CD4-positive, alpha-beta T cell treated with Interleukin-1 beta for 1 hour (primary cell): ENCODE measurements at places on chromosomes 16 and 17.

GRCh38 chr17:19744922-19745757 lies 3.0 kb downstream of the ALDH3A1 start:
- peak; percentile 82 for DNase-seq

DNA sequence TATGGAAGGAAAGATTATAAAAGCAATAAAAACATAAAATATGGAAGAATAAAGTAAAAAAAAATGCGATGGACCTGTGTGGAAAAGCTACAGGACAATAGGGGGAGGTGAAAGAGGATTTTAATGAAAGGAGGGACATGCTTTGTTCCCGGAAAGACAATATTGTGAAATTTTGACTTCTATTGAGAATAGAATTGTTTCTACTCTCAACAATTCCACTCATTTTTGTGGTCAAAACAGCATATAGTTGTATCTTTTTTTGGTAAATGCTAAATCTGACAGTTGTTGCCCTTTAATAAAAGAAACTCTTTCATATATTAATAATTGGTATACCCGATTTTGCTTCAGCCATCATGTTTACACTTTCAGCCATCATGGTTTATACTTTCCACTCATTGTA lies 22.9 kb upstream of the APPBP2 start:
- no peak for DNase-seq

DNA sequence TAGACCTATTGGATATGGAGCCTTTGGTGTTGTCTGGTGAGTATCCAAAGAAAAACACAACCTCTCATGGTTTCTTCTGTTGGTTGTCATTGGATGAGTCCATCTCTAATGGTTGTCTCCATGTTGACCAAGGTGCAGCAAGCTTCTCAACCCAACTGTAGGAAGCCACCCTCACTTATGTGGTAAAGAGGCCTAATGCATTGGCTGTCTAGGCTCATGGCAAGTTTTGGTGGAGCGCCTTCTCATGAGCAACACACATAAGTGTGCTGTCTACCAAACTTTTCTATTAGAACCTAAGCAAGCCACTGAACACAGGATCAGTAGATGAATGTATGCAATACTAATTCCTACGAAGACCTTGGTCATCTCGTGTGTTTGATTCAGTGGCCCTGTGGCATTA lies 819 bp downstream of the NLK start:
- DNase-seq: no peak

DNA sequence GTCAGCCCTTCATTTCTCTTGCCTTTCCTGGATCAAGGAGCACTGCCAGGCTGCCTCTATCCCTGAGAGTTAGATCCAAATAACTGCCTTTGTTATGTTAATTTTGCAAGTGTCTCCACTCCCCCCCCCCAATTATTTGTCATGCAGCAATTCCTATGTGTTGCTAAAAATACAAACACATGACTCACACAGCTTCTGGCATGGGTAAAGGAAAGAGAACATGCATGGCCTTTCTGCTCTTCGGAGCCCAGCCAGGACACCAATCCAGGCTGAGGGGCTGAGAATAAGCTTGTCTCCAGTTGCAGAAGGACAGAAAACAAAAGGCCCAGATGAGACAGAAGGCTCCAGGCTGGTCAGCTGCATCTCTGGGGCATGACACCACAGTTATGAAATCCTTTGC lies 148.0 kb upstream of the TNRC6C start:
- DNase-seq: no peak

DNA sequence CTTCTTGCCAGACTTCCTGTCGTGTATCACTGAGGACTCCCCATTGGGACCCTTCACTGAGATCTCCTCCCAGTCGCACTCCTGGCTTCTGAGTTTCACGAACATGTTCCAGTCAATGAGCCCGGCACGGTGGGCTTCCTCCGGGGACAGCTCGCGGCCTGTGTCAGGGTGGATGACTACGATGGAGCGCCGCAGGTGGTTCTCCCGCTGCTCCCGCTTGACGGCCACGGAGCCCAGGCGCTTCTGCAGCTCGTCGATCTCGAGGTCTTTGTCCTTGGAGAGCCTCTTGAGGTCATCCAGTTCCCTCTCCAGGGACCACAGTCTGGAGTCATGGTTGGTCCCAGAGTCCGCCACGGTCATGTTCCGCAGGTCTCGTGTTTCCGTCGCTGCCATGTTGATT lies 36.2 kb downstream of the UBN1 start:
- DNase-seq: no peak

DNA sequence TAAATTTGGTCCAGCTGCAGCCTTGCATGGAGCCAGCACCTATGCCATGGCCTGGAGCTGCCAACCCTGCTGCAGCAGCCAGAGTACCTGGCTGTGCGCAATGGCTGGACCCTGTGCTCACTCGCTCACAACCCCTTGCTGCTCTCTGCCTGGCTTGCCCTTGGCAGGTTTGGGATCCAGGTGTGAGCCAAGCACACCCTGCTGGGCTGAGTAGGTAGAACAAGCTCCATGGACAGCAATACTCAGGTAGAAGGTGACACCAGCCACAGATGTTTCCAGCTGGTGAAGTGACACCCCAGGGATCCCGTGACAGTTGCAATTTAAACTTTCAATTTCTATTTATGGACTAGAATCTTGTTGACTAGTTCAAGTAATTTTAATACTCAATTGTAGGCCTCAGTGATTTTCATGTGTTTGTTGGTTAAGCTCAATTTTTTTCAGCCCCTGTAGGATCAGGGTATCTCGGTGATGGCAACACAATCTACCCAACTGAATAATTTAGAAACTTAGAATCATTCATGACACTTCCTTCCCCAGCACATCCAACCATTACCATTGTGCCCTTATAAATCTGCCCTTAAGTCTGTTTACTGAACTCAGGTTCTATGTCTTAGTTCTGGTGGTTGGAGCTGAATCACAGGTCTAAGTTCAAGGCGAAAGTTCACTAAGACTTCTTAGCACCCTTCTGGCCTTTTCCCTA lies 480.0 kb downstream of the PMP22 start:
- DNase-seq: peak; percentile 31

GRCh38 chr17:57750109-57750871 lies 5.2 kb upstream of the CCDC182 start:
- DNase-seq: no peak

GRCh38 chr16:87392821-87393679 lies 914 bp downstream of the MAP1LC3B start:
- DNase-seq: peak; percentile 35

- no peak for DNase-seq
Measured at GRCh38 chr17:72826602-72827001, 265.9 kb downstream of the SLC39A11 start.

DNA sequence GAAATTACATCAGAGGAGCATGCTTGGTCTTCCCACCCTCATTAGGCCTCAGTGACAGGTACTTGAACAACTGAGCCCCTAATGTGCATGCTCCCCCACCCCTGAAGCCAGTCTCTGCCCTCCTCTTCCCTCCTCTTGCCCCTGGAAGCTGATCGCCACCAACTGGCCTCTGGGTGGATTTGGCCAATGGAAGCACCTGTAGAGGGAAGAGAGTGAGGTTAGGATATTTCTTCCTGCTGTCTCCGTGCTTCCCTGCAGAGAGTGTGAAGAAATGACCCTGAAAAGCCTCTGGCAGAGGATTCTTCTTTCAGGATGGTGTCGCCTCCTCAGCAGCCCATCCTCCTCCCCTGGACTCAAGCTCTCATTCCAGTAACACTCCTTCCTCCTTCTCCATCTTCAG lies 5.9 kb upstream of the CBLN1 start:
- no peak for DNase-seq

DNA sequence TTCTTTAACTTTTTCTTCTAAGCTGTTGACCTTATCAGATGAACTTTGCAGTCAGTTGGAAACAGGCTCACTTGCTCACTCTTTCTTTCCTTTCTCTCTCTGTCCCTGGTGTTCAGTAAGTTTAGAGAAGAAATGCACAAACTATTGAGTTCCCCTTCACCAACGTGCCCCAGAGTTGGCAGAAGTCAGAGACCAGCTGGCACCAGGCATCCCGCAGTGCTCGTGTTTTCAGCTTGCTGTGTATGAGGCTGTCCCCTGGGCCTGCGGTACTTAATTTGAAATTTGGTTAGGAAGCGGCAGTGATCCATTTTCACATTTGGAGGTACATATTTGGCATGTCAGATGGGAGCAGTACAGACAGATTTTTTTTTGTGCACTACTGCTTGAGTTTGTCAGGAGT lies 258.6 kb downstream of the SNX29 start:
- no peak for DNase-seq

DNA sequence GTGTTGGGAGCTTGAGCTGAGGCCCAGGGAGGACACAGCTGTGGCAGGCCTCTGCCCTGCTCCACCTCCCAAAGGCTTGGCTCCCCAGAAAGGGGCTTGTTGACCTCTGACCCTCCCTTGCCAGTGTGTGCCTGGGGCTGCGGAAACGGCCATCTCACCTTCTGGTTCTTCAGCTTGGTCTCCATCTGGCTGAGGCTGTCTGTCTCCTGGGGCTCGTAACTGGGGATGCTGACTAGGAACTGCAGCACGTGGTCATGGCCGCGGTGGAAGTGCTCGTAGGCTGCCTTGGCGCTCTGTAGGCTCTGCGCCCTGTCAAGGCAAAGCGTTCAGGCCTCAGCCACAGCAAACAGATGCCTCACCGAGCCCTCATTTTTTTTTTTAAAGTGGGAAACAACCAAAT lies 42.7 kb downstream of the UBN1 start:
- DNase-seq: no peak

DNA sequence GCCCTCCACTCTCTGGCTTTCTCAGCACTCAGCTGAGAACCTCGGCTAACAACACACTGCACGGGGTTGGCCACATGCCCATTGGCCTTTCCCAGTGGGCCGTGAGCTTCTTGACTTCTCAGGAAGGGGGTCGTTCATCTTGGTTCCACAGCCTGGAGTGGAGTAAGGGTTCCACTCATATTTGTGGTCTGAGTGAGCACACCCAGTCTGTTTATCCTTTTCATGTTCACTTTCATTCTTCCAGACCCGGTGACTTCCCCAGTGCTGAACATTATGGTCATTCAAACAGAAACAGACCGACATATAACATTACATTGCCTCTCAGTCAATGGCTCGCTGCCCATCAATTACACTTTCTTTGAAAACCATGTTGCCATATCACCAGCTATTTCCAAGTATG lies 8.2 kb downstream of the MILR1 start:
- no peak for DNase-seq

GRCh38 chr16:68417711-68418301 lies 30.5 kb downstream of the SMPD3 start:
- peak; percentile 75 for DNase-seq

DNA sequence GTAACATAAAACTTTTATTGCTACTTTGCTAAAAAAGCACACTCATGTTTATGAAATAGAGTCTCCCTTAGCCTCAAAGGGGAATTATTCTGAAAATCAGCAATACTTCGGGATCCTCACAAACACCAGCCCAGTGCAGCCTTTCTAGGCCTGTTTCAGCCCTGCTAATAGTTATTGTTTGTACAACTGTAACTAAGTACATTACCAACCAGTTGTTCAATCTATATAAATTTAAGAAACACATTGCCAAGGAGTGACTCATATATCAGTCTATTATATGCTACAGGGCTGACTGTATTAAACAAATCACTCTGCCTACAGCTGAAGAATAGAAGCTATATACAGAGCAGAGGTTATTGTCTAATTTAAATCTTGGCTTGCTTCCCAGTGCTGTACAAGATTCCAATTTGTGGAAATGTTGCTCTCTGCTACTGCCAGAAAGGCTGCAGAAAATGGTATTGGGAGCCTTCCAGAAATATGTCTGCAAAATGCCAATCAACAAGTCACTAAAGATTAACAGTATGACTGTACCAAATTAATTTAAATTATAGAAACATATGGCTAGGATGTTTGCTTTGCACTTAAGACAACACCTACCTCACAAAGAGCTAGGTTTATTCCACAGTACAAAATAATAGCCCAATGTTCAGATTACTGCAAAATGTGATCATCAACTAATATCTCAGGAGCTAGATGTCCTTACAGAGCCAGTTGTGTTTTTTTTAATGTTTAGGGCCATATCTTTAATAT lies 49.7 kb downstream of the TOX3 start:
- DNase-seq: no peak

GRCh38 chr16:84740596-84741116 lies 40.9 kb downstream of the USP10 start:
- no peak for DNase-seq

DNA sequence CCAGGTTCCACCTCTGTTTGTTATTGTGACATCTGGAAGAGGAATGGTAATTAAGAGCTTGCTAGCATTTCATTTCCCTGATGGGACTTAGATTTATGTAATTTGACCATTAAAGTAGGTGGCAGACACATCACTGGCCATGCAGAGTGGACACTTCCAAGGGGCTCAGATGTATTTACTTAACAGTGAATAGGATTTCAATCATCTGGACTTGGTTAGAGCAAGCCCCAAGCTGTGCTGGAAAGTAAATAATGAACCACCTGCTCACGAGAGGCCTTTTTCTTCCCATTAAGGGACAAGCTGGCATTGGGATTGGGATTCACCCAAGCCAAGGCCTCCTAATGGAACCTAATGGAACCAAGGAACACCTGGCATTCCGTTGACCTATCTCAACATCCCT lies 395.3 kb downstream of the HS3ST4 start:
- DNase-seq: no peak

GRCh38 chr16:51440131-51440889 lies 289.2 kb upstream of the SALL1 start:
- DNase-seq: no peak

DNA sequence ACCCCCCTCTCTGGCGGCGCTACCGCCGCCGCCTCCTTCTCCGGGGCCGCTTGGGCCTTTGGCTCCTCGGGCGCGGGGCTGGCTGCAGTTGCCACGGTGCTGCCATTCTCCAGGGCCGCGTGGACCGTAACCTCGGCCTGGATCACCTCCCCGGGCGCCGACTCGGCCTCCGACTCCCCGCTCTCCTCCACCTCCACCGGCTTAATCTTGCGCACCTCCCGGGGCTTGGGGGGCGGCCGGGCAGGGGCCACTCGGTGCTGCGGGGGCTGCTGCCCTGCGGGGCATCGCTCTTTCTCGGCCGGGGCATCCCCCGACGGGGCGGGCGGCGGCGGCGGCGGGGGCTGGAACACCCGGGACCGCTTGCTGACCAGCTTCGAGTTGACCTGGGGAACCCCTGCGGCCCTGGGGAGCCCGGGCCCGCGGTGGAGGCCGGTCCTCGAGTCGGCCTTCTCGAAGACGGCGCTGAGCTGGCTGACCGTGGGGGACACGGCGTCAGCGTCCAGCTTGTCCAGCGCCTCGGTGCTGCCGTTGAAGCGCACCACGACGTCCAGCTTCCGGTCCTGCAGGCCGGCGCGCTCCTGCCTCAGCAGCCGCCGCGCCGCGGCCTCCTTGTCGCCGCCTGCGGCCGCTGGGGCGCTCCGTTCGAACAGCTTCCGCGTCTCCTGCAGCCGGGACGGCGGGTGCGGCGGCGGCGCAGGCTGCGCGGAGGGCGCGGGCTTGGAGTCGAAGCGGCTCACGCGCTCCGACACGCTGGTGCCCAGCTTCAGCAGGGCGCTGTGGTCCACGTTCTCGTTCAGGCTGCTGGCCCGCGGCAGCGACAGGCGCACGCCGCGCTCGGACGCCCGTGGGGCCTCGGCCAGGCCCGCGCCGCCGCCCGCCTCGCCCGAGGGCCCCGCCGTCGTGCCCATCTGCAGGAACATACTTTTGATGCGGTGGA lies 792 bp downstream of the PPP1R9B start:
- DNase-seq: peak; percentile 60

DNA sequence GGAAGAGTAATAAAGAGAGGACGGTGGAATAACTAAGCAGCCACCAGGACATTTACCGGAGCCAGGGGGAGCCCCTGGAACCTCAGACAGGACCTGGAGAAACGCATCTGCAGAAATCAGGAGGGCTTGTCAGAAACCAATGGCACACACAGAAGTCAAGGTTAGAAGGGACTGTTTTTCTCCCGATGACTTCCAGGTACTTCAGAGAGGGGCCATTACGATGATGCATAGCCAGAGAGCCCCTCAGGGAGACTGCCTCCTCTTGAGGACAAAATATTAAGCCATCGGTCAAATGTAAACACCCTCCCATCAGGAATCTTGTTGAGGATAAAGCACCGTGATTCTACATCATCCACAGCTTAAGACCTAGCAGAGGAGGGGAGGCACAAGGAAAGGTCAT lies 333.6 kb upstream of the CDH5 start:
- DNase-seq: no peak
